ENCODE measurements at places on chromosomes 5 and 9.

DNA sequence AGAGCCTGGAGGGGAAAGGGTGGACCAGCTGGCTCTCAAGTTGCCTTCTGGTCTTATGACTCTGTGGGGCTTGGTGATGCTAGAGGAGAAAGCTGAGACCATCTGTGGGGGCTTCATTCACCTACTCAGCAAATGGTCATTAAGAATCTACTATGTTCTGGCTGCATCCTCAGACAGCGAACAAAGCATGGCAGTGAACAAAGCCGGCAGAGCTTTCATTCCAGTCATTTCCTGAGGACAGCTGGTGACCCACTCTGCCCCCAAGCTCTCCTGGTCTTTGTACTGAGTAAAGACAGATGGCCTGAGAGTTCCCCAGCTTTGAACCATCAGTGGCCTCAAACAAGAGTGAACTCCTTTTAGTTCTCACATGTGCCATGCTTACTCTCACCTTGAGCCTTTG is 48.0 kb downstream of the FGF1 start:
- no peak for DNase-seq

DNA sequence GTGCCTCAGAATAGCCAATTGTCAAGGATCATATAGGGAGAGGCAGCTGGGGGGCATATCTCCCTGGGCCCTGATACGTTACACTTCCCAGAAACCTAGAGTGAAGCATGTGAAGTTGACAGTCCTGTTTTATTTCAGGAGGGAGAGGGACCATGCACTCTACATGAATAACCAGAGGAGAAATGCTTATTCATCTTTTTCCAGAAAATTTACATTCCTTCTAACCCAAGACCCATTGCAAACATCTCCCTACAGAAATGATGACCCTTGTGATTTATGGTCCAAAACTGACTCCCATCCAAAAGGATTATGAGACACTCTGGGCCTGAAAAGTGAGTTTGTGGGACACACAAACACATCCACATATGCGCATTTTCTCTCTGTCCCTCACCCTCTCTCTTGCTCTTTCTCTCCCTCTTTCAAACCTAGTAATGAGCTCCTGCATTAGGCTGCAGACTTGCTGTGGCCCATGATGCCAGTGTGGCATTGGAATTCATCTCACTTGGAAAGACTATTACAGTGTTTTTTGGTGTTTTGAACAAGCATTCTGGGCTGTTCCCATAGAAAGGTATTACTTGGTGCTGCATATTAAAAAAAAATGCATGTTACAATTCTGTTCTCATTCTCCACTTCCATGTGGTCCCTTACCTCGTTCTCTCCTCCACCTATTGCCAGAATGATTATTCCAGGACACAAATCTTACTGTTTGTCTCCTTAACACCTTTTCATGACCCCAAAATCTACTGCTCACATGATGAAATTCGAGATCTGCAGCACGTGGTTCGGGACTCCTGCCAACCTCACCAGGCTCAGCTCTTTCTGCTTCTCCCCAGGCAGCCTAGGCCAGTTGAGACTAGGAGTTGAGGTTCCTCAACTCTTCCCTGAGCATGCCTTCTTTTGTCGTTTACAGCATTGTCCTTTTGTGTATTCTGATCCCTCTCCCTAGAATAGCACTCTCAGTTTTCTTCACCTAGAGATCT is 451.3 kb upstream of the KLF4 start:
- no peak for DNase-seq

DNA sequence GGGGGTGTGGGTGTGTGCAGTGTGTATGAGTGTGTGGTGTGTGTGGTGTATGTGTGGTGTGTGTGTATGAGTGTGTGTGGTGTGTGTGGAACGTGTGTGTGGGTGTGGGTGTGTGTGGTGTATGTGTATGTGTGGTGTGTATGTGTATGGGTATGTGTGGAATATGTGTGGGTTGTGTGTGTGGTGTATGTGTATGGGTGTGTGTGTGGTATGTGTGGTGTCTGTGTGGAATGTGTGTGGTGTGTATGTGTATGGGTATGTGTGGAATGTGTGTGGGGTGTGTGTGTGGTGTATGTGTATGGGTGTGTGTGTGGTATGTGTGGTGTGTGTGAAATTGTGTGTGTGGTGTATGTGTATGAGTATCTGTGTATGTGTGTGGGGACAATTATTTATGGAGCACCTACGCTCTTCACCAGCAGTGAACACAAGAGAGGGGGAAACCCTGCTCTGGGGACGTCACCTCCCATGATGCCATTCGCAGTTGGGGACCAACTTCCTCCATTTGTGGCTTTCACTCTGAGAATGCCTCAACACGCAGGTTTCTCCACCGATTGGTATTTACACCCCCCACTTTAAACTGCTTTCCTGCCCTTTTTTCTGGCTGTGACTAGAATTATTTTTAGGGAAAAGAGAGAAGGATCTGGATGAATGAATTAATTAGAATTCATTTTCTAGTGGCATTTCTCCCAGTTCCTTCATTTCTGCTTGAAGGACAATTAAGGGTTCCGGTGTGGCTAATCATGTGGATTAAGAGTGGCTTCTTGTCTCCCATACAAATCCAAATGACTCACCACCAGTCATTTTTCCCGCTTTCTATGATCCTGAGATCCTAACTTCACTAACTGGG is 238.1 kb downstream of the ROR2 start:
- peak; percentile 31 for DNase-seq

DNA sequence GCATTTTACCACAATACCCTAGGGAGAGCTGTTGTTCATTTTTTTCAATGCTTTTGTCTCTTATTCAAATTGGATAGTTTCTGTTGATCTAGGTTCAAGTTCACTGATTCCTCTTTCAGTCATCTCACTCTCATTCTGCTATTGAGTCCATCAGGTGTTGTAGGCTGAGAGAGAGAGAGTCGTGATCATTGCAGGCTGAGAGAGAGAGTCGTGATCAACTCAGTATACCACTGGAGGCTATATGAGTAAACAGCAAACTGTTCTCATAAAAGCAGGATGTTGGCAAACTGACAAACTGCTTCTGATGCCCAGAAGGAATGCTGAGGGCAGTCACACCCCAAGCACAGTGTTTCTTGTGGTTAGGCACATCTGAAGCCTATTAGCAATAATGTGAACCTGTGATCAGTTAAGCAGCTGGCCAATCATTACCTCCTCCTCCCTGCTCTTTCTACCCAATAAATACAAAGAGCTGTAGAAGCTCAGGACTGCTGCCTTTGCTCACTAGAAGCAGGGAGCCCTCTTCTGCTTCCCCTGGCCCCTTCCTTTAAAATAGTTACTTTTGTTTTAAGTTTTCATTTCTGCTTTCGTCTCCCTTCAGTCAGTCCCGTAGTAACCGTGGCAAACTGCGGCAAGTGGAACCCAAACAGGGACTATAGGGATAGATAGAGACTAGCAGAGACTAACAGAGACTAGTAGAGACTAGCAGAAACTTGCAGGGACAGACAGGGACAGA is 476.1 kb upstream of the ACO1 start:
- DNase-seq = no peak

- no peak for DNase-seq
These were observed 869.0 kb downstream of the TLE4 start for GRCh38 chr9:80440724-80441123.

- DNase-seq = no peak
These were observed 150.6 kb upstream of the EDIL3 start for GRCh38 chr5:84535281-84535680.

DNA sequence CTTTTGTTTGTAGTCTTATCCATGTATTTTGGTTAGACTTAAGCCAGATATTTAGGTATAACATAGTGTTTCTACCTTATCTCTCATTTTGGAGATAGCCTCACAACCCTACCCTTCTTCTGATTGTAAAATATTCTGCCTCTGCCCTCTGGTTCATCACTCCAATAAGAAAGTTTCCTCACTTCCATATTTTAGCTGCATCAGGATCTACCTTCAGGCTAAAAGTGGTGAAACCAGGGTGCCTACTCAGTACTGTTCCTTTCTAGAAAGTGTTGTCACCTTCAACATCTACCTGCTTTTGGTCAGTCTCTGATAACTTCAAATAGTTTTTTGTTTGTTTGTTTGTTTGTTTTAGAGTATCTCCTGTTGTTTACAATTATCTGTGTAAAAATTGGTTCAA is 294.6 kb downstream of the ANXA1 start:
- no peak for DNase-seq

GRCh38 chr9:5502553-5502952 is 7.8 kb upstream of the PDCD1LG2 start:
- no peak for DNase-seq

DNA sequence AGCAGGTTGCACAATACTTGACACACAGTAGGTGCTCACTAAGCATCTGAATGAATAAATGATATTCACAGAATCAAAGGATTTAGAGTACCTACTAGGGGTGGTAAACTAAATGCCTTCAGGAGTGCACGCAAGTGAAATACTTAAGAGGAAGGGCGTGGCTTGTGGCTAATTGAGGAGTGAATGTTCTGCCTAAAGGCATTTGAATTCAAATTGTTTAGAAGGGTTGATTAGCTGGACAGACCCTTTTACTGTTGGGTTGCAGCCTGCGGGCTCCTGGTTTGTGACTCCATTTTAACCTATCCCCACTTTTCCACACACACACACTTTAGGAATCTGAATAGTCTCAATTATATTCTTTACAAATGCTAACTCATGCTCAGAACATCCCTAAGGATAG is 63.1 kb downstream of the PPP2R2B start:
- no peak for DNase-seq

DNA sequence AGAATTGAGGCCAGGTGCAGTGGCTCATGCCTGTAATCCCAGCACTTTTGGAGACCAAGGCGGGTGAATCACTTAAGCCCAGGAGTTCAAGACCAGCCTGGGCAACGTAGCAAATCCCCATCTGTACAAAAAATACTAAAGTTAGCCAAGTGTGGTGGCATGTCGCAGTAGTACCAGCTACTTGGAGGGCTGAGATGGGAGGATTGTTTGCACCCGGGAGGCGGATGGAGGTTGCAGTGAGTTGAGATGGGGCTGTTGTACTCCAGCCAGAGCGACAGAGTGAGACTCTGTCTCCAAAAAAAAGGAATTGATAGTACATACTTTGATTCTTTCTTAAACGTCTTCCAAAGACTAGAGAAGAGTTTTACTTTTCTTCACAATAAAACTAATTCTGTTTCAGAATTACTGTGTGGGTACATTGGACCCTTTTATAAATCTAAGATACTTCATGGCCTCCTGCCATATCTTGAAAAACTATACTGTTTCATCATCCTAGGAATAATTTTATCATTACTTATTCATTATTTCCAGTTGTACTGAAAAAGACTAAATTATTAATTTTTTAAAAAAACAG is 132.0 kb upstream of the GRHPR start:
- DNase-seq = no peak

GRCh38 chr5:1343931-1344901 is 683 bp downstream of the CLPTM1L start:
- no peak for DNase-seq

DNA sequence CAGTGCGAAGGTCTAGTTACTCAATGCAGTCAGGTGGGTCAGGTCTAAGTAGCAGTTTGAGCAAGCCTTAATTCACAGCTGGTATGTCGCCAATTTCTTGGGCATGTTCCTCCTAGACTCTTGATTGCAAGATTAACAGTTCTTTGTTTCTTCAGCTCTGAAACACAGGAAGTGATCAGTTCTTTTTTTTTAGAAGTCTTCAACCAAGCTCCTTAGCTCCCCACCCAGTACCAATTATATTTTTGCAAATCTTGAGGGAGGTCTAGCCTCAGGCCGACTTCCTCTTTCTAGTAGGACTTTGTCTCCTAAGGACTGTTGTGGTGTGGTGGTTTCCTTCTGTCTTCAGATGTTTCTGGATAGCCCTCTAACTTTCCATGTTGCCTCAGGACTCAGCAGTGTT is 2054.2 kb downstream of the MAT2B start:
- DNase-seq = no peak

GRCh38 chr5:170345971-170346370 is 43.2 kb downstream of the KCNMB1 start:
- no peak for DNase-seq
